ENCODE measurements at places on chromosomes 4 and X. TPM values are rescaled to one million over a fixed set of nuclear protein-coding genes. Genes with fewer than 3 reads are reported as not detected.

DNA sequence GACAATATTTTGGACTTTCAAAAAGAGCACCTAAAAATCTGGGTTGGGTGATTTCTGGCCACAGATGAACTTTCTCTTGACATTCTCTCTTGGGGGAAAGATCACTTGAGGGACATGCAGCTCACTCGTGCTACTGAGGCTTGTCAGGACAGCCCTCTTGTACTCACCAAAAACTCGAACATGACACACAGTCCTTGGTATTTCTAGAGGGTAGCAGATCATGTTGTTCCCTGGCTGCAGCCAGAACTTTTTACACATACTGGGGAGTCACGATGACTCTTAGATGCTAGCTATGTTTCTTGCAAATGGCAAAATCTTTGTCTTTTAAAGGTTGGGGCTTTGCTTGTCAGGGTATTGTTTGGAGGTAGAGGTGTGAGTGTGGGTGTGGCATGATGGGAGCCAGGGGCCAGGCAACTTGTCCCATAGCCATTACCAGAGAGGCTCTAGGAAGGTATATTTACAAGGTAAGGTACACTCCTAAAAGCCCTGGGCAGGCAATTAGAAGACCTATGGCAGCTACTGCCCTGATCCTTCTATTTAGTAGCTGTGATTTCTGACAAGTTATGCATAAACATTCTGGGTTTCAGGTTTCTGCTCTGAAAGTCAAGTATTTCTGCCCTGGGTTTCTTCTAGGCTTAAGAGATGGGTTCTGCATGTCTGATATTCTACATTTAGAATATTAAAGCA, 241.7 kb upstream of the TLL1 start:
- DNase-seq: no peak

DNA sequence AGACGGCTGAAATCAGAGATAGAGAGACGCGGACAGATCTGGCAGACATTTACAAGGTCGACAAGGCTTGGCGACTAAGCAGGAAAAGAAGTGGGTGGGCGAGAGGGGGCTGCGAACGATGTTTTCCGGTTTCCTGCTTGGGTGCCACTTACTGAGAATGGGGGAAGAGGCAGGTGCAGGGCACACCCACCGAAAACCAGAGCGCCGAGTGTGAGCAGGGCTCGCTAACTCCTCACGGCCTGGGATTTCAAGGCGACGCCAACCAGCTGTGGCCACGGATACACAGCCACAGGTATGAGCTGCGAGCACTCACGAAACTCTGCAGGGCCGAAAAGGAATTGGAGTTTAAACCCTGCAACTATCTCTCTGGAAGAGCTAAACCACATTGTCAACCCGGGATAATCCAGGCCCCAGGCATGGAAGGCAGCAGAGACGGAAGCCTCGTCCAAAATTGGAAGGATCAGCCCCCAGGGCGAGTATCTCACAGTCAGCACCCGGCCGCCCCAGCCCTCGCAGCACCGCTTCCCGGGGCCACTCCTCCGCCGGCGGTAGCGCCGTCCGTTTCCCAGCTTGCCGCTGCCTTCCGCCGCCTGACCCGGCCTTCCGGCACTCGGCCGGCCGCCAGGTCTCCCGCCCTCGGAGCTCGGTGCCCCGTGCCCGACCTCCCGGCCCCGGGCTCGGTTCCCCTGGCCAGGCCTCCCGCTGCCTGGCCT, 778 bp downstream of the CASP3 start:
- peak; percentile 25 for DNase-seq

DNA sequence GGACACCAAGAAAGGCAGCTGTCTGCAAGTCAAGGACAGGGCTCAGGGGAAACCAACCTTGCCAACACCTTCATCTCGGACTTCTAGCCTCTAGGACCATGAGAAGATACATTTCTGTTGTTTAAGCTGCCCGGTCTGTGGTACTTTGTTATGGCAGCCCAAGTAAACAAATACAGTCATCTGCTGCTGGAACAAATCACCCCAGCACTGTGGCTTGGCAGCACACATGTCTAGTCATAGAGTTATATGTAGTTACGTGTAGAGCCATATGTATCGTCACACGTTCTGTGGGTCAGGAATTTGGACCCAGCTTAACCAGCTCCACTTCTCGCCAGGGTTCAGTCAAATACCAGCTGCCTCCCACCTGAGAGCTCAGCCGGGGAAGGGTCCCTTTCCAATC, 2.5 kb downstream of the HTT-AS start:
- no peak for DNase-seq

- DNase-seq: no peak
Observed at GRCh38 chr4:56655209-56655626, 25.9 kb downstream of the HOPX start.

Gene PHKA2
- total RNA-seq: 18.4 TPM

DNA sequence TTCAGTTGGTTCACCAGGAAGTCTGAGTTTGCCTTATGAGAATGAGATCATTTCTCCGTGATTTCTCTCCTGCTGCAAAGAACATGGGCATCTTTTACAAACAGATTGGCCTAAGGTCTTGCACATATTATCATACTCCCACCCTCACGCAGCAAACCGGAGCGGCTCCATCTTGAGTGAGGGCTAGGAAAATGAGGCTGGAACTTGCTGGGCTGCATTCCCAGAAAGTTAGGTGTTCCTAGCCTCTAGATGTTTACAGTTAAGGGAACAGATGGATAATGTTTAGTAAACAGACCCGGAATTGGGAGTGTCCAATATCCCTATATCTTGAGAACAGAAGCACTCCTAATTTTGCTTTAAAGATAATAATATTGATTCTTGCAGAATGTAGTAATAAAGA, 247.9 kb upstream of the VCX3A start:
- DNase-seq: no peak

Gene HPGD
- total RNA-seq: 19.7 TPM

GRCh38 chrX:23228454-23228853, 106.2 kb upstream of the PTCHD1 start:
- DNase-seq: no peak

Gene NSUN7
- 1.1 TPM for total RNA-seq

Gene HAND2
- total RNA-seq: 11.7 TPM

Gene PROM1
- total RNA-seq: 0.09 TPM

Gene RRH
- 0.36 TPM for total RNA-seq

Gene MAGEB10
- total RNA-seq: not detected

- DNase-seq: no peak
Observed at GRCh38 chr4:174135530-174135929, 147.9 kb downstream of the FBXO8 start.

GRCh38 chrX:41245641-41246040, 88.3 kb upstream of the DDX3X start:
- DNase-seq: no peak

Data from omental fat pad (tissue), 4 donors.